HCEC 1CT (cell line): ENCODE measurements at places on chromosomes 4 and X.
A peak's percentile ranks its signal among the peaks of the same experiment; 100 is the strongest.

DNA sequence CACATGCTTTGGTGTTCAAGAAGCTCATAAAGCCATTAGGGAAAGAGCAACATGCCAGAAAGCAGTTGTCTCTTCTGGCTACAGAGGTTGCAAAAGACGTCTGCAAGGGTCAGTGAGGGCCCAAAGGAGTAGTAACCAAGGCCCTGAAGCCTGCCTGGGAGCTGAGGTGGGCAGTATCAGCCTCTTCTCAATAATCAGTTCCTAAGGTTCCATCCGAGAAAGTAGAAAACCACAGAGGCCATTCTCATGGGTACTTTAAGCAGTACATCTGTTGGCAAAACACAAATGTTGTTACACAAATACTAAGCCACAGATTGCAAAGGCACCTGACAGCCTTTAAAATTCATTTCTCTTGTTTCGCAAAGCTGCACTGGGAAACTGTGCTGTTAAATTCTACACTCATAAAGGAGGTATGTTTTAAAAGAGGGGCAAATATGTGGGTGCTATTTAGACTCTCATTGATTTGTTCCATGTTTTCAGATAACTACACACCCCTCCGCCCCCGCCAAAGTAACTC, 37.7 kb downstream of the MECP2 start:
- no peak for DNase-seq

- no peak for DNase-seq
These were observed 4.6 kb downstream of the CTBP1 start for GRCh38 chr4:1244081-1244977.

DNA sequence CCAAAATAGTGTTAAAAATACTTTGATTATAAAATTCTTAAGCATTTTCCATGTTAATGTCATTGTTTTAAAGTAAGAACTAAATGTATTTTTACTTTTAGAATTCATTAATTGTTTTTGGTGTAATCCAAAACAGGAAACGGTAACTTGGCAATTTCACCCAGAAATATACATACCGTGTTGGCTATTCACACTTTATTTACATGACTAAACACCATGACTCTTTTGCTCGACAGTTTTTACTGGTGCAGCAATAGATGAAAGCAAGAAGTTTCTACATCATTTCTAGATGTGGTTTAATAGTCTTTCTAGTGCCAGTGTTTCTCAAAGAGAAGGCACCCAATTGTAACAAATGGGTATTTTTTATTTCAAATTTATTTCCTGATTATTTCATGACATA, 25.6 kb upstream of the MAGEA1 start:
- DNase-seq, result peak; percentile 67

- no peak for DNase-seq
These were observed 525.0 kb upstream of the SPANXN1 start for GRCh38 chrX:144722307-144722706.

DNA sequence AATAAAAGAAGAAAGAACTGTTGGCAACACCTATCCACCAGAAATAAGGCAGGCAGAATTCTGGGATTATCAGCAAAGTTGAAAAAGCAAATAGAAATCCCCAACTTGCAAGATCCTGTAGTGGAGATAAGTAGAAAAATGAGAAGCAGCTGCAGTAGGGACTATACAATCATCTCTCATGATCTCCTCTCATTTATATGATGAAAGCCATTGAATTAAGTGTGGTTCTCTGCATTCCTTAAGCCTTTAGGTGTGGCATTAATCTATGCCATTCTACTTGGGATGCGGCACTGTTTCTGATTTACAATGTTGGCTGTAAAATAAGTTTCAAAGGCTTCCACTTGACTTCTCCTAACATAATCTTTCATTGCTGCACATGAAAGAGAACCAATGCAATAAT, 869.8 kb downstream of the TRAM1L1 start:
- no peak for DNase-seq

GRCh38 chr4:177393236-177393635, 49.0 kb downstream of the AGA start:
- no peak for DNase-seq

DNA sequence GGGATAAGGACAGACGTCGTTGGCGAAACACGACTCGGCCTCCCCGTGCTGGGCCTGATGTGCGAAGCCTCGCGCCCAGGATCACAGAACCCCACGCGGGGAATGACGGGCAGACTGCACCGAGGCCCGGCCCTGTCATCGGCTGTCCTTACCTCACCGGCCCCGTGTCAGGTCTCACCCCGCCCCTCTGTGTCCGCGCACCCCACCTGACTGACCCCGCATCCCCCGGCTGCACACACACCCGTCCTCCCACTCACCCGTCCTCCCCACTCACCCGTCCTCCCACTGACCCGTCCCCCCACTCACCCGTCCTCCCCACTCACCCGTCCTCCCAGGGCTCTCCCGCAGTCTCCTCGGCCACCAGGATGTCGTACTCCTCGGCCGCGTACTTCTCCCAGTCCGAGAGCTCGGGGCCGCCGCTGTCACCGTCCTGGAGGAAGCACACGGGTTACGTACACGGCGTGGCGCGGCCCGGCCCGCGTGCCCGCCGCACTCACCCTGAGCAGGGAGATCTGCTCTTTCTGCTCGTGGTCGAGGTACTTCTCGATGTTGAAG, 19.8 kb upstream of the GTPBP6 start:
- DNase-seq, result no peak

DNA sequence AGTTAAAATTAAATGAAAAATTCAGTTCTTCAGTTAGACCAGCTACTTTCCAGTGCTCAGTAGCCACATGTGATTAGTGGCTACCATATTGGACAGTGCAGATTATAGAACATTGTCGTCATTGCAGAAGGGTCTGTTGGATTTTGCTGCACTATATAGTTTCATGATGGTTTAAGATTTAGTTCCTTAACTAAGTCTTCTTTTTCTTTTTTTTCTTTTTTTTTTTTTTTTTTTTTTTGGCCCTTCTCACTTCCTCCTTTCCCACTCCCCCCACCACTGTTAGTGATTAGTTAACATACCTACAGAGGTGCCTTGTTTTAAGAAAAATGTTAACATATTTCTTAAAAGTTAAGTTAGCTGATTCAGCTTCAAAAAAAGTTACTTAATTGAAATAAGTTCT, 9.0 kb downstream of the RAB9A start:
- DNase-seq, result no peak

DNA sequence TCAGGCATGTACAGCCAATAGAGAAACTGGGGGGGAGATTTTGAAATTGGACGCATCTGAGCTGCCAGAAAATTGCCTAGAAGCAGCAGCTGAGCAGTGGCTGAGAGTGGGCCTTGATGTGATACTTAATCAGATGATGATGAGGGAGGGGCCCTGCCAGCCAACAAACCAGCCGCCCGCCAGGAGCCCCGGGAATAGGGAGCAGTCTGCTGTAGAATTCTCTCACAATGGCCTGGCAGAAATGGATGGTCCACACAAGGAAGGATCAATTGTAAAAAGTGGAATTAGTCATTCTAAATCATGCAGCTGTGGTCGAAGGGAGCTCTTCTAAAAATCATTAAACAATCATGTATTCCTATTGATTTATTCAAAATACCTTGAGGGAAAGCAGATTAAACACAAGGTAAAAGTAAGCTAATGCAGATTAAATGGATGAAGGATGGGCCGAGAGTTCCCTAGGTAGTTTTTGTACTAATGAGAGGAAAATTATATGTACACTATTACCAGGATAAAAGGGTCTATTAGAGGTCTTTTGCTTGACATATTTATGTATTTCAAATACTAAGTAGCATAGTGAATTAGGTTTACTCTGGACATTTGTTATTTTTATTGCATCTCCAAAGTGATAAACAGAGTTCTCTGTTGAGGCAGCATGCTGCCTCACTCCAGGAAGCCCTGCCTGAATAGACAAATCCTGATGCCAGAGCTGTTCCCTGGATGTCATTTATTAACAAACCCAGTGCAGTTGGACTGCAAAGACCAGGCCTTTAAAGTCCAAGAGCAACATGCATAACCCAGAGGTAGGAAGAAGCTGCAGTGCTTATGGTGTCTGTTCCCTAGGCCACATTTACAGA, 91.3 kb downstream of the NKX6-1 start:
- DNase-seq, result no peak

GRCh38 chr4:174210952-174211490, 72.4 kb downstream of the FBXO8 start:
- DNase-seq, result peak; percentile 31

DNA sequence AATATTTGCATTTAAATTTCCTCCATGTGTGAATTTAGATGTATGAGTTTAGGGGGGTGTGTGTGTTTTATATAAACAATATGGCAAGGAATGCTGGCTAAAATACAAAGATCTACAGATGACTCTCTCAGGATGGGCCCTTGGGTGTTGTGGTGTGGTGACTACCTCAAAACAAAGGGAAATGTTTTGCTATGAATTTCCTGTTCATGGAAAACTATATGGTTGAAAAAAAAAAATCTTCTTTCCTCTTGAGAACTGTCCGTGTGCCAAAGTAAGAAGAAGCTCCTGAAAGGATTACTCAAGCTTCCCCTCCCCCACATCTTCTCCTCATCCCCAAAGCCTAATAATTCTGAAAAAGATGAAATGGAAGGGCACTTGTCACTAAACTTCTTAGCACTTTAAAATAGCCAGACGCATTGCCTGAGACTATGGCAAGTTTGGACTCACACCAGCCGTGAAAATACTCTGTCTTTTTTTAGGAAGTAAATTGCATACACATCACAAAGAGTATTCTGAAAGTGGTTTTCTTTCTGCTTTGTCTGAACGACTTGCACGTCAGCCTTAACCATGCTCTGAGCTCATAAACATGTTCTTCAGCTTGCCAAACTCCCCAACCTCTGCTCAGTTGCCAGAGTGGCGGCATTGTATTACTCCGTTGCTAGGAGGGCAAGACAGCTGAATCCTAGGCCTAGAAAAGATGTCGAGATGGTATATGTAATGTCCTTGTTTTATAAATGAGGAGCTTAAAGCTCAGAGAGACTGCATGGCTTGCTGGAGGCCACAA, 250.4 kb upstream of the JADE1 start:
- DNase-seq, result no peak

GRCh38 chr4:89119836-89120235, 8.5 kb downstream of the TIGD2 start:
- peak; percentile 24 for DNase-seq
